ENCODE measurements at places on chromosomes 6 and 20.

DNA sequence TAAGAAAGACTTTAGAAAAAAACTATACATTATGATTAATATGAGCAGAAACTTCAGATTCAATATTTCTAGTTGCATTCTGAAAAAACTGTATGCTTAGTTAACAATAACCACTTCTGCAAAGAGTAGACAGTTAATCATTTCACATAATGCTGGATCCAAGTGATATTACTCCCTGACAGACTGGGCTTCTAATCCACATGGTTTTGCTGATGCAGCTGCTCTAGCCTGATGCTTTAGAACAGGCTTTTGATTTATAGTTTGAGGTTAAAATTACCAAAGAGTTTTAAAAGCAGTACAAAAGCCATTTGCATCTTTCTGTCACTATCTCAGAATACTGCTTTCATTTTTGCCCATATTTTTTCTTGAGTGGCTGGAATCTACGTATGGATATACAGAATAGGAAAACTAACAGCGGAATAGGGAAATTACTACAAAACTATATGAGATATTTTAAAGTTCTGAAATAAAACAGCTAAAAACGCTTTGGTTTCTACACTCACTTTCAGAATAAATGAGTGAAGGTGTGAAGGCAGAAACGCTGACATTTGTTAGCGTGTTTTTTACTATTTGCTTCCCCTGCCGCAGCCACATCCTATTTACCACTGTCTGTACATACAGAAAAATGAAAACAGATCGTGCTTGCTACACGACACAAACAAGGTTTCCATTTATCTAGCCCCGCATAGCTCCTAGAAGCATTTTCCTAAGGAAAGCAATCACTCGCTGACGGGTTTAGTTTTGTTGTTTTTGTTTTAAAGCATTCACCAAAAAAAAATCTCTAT lies 61.7 kb downstream of the METTL24 start:
- DNase-seq, result no peak

GRCh38 chr20:22008456-22008855 lies 303.0 kb downstream of the PAX1 start:
- DNase-seq, result no peak

DNA sequence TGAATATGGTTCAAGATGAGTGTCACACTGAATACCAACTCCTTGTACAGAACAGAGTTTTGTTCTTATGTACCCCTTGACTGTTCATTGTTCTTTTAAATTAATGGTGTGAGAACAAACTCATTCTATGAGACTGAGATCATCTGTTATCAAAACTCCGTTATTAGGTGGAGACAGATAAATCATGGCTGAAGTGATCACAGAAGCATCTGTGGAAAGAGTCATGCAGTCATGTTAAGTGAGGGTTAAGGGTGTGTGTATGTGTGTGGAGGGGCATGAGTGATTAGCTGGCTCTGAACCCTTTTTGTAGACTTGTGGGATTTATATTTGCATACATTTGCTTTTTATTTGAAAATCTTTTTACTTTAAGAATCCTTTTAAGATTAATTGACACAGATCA lies 24.7 kb downstream of the ADGRG6 start:
- DNase-seq, result no peak

DNA sequence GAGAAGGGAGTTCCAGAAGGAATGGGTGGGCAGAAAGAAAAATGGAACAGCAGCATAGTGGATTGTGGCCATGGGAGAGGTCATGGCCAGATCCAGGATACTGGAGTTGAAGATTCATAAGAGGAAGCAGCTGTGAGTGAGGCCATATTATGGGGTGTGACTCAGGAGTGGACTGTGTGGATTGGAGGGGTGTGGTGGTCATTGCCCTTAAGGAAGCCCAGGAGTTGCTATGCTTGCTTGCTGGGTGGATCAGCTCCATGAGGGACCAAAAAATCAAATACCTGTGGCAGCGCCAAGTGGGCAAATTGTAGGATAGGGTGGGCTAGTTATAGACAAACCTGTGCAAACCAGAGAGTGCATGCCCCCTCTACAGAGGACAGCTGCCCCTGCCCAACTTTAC lies 18.3 kb downstream of the LRRC1 start:
- no peak for DNase-seq

DNA sequence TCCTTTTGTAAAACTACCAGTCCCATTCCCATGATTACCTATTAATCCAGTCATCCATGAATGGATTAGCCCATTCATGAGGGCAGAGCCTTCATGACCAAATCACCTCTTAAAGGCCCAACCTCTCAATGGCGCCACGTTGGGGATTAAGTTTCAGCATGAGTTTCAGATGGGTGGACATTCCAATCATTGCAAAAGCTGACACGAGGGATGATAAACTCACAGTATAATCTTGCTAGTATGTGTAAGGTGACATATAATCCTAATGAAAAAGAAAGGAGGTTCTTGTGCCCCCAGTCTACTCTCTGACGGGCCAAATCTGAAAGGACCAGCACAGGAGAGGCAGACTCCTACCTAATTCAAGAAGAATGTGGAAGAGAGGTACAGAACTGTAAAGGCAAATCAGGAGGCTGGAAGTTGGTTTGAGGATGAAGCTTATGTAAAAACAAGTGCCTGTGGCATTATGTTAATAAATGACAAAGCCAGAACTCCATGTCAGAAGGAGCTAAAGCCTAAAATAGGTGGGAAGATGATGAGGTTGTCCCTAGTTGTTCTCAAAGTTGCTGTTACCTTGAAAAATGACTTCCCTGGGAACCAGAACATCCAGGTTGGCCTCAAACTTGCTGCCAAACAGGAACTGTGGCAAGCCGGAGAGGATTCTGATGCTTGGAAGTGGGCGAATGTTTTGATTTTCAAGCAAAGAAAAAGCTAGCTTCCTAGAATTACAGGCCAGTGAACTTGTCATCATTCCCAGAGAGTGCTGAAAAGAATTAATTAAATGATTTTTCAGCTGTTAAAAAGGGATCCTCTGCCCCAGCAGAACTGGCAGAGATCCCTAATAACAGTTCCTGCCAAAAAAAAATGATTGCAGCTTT lies 106.5 kb upstream of the TIAM2 start:
- DNase-seq, result no peak

GRCh38 chr6:156189195-156189594 lies 588.0 kb upstream of the ARID1B start:
- no peak for DNase-seq

All from AG08396 (cell line).